ENCODE measurements at places on chromosomes 1 and 21. TPM values are rescaled to one million over a fixed set of nuclear protein-coding genes. Genes with fewer than 3 reads are reported as not detected.

GRCh38 chr21:31343680-31344480 lies at the start of gene TIAM1:
Gene TIAM1, minus strand, starts transcription at chr21:31344261. Its CDS starts 77,289 bp downstream, at chr21:31266972.
- peak within 1 kb of the TSS; percentile 50 for H3K4me3 ChIP-seq
- 0 out of 2 replicates have a peak, but pooled peaks cover 5% of the 10 kb centered on the region for H3K27me3 ChIP-seq
- H3K27ac ChIP-seq: no peak within 1 kb of the TSS
- H3K36me3 ChIP-seq: no peaks in the 10 kb centered on the region
- peak; percentile 73 for DNase-seq

The GNAT2 gene
- total RNA-seq: 0.16 TPM

The TMEM125 gene
- not detected for total RNA-seq

DNA sequence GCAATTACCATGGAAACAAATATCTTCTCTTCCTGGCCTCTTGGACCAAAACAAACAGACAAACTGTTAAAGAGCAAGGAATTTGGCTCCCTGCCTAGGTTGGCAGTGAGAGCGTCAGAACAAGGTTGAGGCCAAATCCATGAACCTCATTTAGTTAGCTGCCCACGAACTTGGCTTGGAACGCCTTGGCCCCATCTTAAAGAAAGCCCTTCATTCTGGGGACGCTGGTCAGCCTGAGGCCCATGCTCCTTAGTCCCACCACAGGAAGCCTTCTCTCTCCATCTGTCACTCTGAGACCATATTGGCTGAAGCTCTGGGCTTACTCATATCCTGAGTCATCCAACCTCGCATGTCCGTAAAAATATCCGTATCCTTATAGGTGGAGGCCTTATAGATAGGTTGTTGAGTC lies 62.4 kb upstream of the DIRAS3 start:
- H3K27ac ChIP-seq: no peak overlapping the region
- no peaks in the 10 kb centered on the region for H3K36me3 ChIP-seq
- no peak for DNase-seq
- H3K4me3 ChIP-seq: no peak overlapping the region
- H3K27me3 ChIP-seq: no peaks in the 10 kb centered on the region

- H3K27ac ChIP-seq: no peak overlapping the region
- no peak for DNase-seq
Measured at GRCh38 chr1:150302338-150302737, 8.7 kb downstream of the MRPS21 start.

DNA sequence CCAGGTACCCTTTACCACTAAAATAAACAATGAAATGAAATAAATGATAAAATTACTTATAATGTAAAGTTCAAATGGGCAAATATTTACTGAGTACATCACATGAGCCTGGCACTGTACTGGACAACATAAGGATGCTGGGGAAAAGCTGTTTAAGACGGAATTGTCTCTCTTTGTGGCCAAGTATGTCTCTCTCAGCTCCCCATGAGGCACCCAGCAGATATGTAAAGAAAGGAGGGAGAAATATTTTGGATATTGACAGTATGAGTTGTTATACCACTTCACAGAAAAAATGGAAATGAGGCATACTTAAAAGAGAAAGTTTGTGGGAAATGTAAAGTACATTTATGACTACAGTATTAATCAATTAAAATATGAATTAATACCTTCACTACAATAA lies 1.0 kb upstream of the TNFSF4 start:
- H3K4me1 ChIP-seq: no peaks in the 10 kb centered on the region
- H3K27ac ChIP-seq: no peak overlapping the region
- no peak for DNase-seq
- no peaks in the 10 kb centered on the region for H3K27me3 ChIP-seq
- no peak overlapping the region for H3K4me3 ChIP-seq

DNA sequence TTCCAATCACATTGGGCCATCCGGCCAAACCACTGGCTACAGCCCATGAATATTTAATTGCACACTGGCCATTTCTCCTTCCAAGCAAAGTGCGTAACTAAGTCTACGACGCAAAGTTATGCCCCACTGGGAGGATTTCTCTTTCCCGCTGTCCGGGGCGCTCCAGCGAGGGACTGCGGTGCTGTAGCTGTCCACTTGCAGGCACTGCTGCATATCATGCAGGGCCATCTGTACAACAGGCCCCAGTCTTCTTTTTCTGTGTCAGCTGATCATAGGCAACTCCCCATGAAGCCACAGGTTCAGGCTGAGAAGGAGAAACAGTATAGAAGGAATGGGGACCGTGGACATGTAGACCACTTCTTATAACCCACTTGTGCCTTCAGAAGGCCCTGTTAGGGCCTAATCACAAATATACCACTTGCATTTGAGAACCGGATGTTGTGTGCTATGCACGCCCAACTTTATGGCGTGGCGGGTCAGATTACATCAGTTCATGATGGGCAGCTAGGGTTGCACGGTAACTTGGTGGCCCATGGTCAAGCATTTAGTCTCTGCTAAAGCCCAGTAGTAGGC lies 58.0 kb downstream of the ADSS2 start:
- H3K36me3 ChIP-seq: peaks cover 4% of the 10 kb centered on the region
- no peak overlapping the region for H3K27ac ChIP-seq
- no peak overlapping the region for H3K4me3 ChIP-seq
- no peak for DNase-seq
- H3K27me3 ChIP-seq: no peaks in the 10 kb centered on the region

The CORT gene
- total RNA-seq: not detected

DNA sequence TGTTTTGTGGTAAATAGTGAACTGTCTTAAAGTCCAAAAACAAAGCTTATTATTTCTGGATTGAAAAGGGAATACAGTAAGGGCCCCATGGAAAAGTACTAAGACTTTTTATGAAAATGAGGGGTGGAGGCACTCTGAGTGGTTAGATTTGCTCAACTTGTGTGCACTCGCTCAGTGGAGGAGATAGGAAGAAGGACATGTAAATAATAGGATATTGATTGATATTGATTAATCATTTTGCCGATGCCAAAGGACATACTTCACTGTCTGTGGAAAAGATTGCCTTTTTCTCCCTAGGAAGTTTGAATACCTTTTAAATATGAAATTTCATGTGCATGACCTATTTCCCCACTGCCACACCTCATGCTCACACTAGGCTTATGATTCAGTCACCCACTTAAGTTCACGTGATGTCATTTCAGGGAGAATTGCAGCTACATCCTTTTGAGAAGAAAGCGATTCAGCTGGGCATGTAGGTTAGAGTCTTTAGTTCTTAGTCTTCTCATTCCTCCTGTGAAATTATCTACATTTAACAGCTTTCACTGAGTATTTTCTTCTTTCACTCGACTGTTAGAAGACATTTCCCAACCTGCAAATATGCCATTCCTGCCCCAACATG lies 5.0 kb downstream of the MTR start:
- peaks cover 4% of the 10 kb centered on the region for H3K36me3 ChIP-seq
- H3K27ac ChIP-seq: no peak overlapping the region
- no peak overlapping the region for H3K4me3 ChIP-seq
- H3K4me1 ChIP-seq: no peaks in the 10 kb centered on the region

- DNase-seq: no peak
- H3K36me3 ChIP-seq: no peaks in the 10 kb centered on the region
- no peak overlapping the region for H3K4me3 ChIP-seq
Measured at GRCh38 chr1:185661971-185662370, 72.2 kb upstream of the HMCN1 start.

DNA sequence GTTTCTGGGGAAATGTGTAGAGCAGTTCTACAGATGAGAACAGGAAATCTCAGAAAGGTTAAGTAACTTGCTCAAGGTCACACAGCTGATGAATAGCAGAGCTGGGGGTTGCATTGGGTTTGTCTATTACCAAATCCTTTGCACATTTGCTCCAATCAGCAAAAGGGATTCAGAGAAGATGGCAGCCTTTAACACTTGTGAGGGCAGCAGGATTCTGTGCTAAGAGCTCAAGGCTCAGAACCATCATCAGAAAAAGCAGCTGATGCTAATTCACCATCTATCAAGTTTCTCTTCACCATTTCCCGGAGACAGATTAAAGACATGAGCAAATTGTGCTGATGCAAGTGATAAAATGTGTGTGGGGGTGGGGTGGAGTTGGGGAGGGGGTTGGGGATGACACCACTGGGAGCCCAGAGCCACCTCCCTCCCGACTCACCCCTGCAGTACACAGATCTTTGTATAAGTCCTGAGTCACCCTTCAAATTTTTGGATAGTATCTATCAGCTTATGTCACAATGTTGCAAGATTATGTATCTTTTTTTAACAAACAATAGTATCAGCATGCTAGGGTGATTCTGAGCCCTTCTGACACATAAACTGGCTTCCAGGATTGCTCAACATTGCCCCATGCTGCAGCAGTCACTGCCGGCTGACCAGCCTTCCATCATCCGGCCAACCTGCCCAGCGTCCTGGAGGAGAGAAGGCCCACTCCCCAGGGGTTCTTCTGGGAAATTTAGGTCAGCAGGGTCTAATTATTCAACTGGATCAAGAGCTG lies 2.8 kb upstream of the SPSB1 start:
- H3K27me3 ChIP-seq: no peaks in the 10 kb centered on the region
- no peak overlapping the region for H3K27ac ChIP-seq

- H3K4me1 ChIP-seq: no peaks in the 10 kb centered on the region
- H3K4me3 ChIP-seq: no peak overlapping the region
- H3K27me3 ChIP-seq: no peaks in the 10 kb centered on the region
- no peak for DNase-seq
- no peak overlapping the region for H3K27ac ChIP-seq
Measured at GRCh38 chr1:231084353-231084752, 44.3 kb upstream of the FAM89A start.

DNA sequence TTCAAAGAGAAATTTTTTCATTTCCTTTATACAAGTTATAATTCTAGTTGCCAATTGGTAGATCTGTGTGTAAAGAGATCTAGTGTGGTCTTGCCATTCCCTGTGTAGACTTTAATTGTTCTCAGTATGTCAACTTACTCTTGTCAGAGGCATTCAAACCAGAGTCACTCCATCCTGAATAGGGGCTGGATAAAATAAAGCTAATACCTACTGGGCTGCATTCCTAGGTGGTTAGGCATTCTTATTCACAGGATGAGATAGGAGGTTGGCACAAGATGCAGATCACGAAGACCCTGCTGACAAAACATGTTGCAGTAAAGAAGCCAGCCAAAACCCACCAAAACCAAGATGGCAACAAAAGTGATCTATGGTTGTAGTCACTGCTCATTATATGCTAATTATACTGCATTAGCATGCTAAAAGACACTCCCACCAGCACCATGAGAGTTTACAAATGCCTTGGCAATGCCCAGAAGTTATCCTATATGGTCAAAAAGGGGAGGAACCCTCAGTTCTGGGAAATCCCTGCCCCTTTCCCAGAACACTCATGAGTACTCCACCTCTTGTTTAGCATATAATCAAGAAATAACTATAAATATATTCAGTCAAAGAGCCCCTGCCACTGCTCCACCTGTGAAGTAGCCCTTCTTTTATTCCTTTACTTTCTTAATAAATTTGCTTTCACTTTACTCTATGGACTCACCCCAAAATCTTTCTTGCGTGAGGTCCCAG lies 74.0 kb upstream of the ADAMTS5 start:
- H3K27ac ChIP-seq: no peak overlapping the region
- no peaks in the 10 kb centered on the region for H3K27me3 ChIP-seq
- no peaks in the 10 kb centered on the region for H3K4me1 ChIP-seq
- no peak overlapping the region for H3K4me3 ChIP-seq

DNA sequence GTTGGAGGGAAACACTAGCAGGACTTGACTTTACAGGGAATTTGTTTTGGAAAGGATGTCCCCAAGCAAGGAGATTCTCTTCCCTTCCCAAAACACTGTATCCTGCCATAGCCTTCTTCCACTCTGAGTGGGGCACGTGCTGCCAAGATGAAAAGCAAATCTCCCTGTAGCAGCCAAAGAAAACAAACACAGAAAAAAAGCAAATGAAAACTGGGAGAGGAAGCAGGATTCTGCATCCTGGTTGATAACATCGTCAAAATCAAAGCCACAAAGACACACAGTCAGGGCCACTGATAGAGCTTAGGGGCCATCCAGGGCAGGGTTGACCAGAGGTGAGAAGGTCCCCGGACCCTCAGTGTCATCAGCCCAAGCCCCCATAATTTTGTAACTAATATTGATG lies 16.0 kb upstream of the MTARC2 start:
- H3K4me3 ChIP-seq: no peak overlapping the region
- H3K36me3 ChIP-seq: no peaks in the 10 kb centered on the region
- H3K4me1 ChIP-seq: peaks cover 30% of the 10 kb centered on the region
- H3K27ac ChIP-seq: no peak overlapping the region
- no peak for DNase-seq

GRCh38 chr1:8687538-8687937 lies 129.9 kb downstream of the RERE start:
- no peaks in the 10 kb centered on the region for H3K27me3 ChIP-seq
- no peak overlapping the region for H3K27ac ChIP-seq
- peaks cover 12% of the 10 kb centered on the region for H3K4me1 ChIP-seq
- H3K4me3 ChIP-seq: no peak overlapping the region
- DNase-seq: no peak
- no peaks in the 10 kb centered on the region for H3K36me3 ChIP-seq

DNA sequence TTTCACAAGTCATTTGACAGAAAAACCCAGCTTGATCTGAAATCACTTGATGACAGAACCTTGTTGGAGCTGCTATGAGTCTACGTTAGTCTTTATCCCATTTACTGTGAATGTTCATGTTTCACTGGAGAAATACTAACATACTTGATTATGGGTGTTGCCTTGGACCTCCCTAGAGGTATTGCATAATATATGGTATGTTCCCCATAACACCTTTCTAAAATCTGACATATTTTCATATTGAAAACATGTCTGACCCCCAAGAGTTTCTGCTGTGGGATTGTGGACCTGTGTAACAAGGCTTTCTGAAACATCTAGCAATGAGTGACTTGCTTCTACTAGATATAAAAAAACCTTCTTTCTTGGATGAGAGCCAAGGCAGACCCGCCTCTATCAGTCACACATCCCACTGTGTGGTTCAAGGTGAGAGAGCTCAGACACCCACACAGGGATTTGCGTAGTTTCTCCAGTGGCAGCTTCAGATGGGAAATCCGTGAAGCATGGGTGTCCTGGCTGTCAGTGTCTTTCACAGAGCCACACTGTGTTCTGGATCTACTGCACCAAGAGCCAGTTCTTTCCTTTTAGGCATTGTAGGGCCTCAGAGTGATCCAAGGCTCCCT lies 4.6 kb downstream of the NENF start:
- no peak for DNase-seq
- H3K4me3 ChIP-seq: no peak overlapping the region
- H3K27me3 ChIP-seq: no peaks in the 10 kb centered on the region
- H3K36me3 ChIP-seq: peaks cover 3% of the 10 kb centered on the region
- H3K27ac ChIP-seq: no peak overlapping the region

DNA sequence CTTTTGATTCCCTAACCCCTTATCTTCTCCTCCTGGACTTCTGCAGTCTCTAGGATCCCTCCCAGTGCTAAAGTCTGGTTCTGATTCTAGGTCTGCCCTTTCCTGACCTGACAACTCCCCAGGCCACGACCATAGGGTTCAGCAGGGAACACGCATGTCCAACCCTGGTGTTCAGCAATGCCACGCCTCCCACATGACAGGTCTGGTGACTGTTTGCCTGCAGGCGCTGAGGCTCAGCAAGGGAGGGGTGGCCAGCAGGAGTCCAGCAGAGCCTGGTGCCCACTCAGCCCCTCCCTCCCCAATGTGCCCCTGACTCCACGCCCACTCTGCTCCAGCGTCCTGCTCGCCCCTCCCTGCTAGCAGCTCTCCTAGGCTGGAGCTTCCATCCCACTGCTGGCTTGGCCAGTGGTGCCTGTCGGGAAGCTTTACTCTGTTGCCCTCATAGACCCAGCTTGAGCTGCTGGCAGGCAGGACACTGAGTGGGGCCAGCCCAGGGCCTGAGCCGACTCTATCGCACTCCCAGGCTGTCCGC lies 17.3 kb downstream of the SLC9A1 start:
- no peaks in the 10 kb centered on the region for H3K27me3 ChIP-seq
- no peak overlapping the region for H3K27ac ChIP-seq
- H3K4me1 ChIP-seq: peaks cover 4% of the 10 kb centered on the region
- H3K36me3 ChIP-seq: no peaks in the 10 kb centered on the region
- DNase-seq: no peak

Data from SJSA1 (cell line).